ENCODE measurements at places on chromosomes 7 and 10.

GRCh38 chr7:150952331-150953050 lies 25.6 kb downstream of the KCNH2 start:
- no peak for DNase-seq

GRCh38 chr7:131827421-131827820 lies 271.0 kb upstream of the PODXL start:
- DNase-seq, result no peak

GRCh38 chr7:7795630-7796121 lies 77.3 kb upstream of the RPA3 start:
- DNase-seq, result no peak

DNA sequence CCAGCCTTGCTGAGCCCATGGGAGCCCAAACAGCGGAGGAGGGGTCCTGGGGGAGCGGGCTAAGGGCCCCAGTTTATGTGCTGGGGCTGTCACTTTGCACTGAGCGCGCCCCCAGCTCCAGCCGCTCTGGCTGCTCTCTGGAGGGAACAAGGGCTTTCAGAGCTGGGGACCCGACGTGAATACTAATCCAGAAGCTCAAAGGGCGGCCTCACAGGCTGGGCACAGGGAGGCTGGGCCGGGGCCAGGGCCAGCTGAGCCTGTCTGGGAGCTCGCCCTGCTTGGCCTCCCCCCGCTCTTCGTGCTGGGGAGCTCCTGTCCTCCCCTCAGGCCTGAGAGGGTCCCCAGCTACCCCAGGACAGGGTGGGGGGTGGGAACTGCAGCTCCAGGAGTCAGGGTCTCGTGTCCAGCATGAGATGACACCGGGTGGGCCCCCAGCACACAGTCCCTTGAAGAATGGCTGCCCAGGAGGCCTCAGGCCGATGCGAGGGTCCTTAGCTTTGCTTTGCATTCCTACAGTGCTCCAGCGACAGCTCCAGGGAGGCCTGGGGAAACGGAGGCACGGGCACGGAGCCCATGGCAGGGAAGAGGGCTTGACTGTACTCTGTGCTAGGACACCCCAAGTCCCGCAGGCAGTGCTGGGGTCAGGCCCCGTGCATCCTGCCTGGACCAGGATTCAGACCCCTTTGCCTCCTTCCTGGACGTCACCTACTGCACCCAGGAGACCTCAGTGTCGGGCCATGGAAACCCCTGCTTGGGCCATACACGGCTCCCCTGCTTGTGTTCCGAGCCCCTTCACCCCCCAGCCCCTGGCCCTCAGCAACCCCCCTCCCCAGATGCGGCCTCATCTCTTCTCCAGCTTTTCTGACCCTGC lies 5.8 kb upstream of the AMZ1 start:
- DNase-seq, result no peak

DNA sequence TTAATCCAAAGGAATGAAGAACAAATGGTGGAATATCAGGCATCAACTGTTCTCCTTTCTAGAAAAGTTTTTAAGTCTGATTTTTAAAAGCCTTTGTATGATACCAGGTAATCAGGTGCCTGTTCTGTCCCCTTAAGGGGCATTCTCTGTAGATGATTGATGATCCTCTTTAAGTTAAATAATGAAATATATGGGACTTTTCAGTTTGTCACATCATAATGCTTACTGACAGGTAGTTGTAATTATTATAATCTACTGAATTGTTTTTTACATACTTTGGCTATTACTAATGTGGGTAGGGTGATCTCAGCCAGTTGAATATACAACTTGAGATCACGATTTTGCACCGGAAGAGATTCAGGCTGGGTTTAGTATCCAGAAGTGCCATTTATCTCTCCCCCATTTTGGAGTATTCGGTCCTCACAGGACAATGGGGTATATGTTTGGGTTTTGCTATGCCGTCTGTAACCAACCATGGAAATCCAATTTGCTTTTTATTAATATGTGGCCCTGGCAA lies 330.2 kb downstream of the BICC1 start:
- DNase-seq, result no peak

- no peak for DNase-seq
Observed at GRCh38 chr7:127290116-127290655, 37.4 kb upstream of the GRM8 start.

DNA sequence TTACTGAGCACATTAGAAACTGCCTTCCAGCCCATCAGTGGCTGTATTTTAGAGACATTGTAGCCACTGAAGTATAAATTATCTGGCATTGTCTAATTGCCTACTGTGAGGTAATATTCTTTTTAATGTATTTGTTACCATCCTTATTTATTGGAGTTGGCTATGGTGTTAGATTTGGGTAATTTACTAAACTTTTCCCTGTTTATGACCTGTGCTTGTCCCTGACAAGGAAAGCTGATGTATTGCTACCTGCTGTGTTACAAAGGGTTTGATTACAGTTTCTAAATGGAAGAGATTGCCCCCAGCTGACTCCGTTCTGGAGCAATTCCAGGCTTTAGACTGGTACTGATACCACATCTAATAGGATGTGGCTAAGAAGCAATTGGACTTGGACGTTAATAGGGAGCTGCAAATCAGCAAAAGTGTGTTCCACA lies 12.3 kb upstream of the ASCC1 start:
- DNase-seq, result no peak

GRCh38 chr10:71297343-71297742 lies 21.7 kb upstream of the SLC29A3 start:
- DNase-seq, result no peak

DNA sequence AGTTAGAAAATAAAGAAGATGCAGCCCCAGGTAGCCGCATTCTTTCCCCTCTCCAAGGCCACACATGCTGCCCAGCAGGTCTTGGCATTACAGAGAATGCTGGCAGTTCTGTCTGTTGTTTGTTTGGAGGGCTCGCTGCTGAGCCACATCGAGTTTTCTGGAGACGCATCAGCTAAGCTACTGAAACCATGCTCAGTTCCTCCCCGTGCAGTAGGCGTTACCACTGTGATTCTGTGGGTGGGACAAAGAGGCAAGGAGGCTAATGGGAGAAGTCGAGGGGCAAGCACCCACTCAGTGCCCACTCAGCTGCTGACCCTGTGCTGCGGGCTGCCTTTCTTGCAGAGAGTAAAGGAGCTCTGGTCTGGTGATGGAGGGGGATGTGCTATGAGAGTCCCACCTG lies 15.5 kb upstream of the GTPBP4 start:
- DNase-seq, result no peak

GRCh38 chr10:89377705-89378637 lies at the start of gene IFIT1B:
IFIT1B (plus strand) TSS chr10:89378056; CDS start chr10:89378136, 80 bp downstream.
- no peak for DNase-seq

DNA sequence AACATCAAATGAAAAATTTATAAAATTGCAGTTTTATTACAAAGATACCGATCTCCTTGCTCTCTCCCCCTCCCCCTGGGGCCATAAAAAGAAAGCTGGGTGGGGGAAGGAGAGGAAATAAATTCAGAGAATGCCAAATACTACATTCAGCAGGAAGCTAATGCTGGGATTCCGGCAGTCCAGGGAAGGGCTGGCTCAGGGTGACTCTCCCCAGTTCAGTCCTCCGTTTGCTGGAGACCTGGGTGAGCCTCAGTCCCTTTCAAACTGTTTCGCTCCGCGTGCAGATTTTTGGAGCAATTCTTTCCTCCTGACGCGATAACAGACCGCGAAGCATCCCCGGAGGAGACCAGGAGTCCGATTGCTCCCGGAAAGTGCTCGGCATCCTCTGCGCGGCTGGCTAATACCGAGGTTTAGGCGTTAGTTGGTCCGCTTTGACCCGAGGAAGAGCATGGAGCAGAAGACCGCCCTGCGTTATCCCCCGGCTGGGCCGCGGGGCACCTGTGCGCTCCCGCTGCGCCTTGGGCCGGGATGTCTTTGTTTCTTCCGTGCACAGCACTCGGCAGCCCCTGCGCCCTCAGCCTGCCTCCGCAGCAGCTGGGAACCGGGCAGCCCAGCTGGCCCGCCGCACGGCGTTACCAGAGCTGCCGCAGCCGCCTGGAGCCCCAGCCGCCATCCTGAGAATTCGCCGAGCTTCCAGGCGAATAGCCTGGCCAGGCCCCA lies 3.9 kb upstream of the HOXA2 start:
- no peak for DNase-seq

GRCh38 chr10:98242823-98243222 lies 25.2 kb downstream of the LOXL4 start:
- DNase-seq, result no peak

GRCh38 chr7:80918399-80918798 lies 452 bp downstream of the SEMA3C start:
- no peak for DNase-seq

- no peak for DNase-seq
Observed at GRCh38 chr10:125209591-125210355, 49.4 kb upstream of the CTBP2 start.

DNA sequence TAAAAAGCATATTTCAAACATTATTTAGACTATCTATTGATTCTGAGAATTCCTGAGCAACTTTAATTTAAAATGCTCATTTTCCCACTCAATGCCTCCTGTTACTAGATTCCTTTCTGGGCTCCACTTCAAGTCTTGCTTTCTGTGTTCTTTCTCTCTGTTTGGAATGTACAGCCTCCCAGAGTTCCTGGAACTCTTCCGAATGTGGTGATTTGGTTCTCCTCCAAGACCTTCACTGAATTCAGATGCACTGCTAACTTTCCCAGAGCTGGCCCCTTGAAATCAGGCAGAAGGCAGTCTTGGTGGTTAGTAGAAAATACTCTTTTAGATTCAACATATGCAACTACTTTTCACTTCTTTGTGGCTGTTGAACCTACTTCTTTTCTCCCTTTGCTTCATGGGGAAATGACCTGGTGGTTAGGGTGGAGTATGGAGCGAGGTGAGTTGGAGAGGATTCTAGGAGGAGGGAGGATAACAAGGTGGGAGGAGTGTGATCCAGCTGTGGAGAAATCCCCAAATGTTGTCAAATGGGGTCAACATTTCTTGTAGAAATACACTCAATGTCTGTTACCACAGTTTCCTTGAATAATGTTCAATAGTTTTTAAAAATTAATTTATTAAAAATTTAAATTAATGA lies 27.9 kb upstream of the CCDC7 start:
- DNase-seq, result no peak

GRCh38 chr7:38060116-38060515 lies 117.9 kb upstream of the STARD3NL start:
- no peak for DNase-seq

DNA sequence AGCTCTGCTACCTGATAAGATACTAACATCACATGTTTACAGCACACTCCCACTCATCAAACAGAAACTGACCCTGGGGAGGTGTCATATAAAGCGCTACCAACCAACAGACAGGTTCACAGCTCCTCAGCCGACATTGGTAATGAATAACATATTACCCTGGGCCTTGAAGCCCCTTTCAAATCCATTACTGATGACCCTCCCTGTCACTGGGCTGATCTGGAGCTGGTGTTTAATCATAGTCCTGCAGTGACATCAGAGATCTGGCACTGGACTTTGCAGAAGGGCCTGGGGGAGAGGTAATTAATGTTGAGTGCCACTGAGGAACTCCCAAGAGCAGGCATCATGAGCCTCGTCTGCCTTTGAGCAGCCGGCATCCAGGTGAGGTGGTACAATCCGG lies 306.5 kb upstream of the NFE2L3 start:
- DNase-seq, result no peak

DNA sequence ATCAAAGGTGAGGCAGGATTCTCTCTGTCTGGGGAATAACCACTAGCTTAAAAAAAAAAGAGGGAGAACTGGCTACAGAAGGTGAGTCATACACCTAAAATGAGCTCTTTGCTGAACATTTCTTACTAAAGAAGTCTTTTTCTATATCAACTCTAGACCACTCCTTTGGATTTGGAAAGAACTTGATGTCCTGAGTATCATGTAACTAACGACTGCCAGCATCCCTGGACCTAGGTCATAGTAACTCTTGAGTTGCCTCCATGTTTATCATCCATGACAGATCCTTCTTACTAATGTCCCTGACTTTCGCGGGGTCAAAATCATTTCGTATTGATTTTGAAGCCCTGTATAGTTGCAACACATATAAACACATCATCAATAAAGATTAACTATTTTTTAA lies 89.1 kb downstream of the CNOT4 start:
- DNase-seq, result no peak

DNA sequence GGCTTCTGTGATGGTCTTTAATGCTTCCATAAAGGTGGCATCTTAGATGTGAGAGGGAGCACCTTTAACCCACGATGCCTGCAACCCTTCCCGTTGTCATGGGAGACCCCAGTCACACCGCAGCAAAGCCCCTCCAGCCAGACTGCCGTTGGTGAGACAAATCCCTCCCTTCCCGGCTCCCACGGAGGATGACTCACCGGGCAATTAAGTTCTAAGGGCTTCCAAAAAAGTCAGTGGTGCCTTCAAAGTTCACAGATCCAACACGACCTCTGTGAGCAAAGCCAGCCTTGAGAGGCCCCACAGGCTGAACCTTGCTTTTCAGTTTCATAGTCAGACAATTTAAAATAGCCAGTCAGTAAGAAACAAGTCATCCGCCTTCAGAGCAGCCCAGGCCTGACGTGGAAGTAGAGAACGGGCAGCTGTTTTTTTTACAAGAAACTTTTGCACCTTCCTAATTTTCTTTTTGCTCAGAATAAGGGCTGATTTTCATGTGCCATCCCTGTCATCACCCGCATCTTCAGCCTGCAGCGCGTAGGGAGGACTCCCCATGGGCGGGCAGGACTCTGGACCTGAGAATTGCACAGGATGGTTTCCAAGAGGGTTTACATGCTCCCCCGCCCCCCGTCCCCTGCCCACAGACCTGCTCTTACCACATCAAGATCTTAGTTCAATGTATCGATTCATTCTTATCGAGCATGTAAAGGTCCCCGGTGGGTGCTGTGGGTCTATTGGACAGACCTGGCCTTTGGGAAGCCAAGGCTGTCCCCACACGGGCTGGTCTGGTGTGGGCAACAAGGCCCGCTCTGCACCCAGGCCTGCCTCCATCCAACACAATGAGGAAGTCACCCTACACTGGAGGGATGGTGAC lies 333.9 kb downstream of the DNAJB6 start:
- DNase-seq, result no peak

- DNase-seq, result no peak
Observed at GRCh38 chr10:13788320-13788600, 201.5 kb downstream of the PRPF18 start.

GRCh38 chr7:108045154-108045553 lies 42.2 kb upstream of the LAMB1 start:
- no peak for DNase-seq

DNA sequence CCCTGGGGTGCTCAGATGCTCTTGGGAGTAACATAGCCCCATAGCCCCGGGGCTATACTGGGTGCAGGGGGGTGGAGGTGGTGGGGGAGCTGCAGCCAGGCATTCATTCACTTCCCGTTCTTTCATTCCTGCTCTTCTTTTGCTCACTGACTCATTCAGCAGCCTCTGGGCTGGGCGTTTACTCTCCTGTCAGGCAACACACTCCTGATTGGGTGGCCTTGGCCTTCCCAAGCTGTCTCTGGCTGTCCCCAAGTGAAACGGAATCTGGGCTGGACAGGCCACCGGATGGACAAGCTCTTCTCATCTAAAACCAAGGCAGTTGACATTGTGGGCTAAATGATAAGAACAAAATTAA lies 34.6 kb downstream of the CHST3 start:
- no peak for DNase-seq

DNA sequence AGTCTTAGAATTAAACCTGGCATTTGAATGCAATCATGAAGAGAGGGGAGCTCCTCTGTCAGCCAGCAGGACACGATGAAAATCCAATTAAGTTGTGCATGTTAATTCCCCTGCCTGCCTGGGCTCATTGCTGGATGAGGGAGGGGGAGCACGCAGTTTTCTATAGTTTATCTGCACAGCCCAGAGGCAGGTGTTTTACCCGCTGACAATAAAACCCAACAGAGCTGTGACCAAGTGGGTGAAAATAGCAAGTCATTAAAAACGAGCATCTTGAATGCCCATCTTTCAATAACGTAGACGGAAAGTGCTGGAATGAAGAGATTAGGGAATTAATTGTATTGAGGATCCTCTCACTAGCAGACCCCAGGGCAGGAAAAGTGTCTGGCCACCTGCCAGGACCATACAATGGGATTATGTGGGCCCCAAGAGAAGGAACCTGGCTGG lies 100.1 kb upstream of the FAM20C start:
- no peak for DNase-seq

Data from thymus (tissue), 14 donors.